ENCODE measurements at places on chromosomes 5 and 9.

DNA sequence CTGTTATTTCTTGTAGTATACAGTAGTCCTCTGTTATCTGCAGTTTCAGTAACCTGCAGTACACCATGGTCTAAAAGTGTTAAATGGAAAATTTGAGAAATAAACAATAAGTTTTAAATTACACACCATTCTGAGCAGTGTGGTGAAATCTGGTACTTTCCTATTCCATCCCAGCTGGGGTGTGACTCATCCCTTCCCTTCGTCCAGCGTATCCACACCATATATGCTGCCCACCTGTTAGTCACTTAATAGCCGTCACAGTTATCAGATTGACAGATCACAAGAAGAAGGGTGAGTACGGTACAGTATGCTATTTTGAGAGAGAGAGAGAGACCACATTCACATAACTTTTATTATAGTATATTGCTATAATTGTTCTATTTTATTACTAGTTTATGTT, 28.9 kb downstream of the FAM151B start:
- no peak for DNase-seq

GRCh38 chr5:142717582-142718215, 31.8 kb upstream of the FGF1 start:
- DNase-seq = no peak

- DNase-seq = no peak
These were observed 329.4 kb downstream of the ELAVL2 start for GRCh38 chr9:23496489-23497136.

GRCh38 chr5:58497921-58498320, 6.7 kb downstream of the GAPT start:
- no peak for DNase-seq

DNA sequence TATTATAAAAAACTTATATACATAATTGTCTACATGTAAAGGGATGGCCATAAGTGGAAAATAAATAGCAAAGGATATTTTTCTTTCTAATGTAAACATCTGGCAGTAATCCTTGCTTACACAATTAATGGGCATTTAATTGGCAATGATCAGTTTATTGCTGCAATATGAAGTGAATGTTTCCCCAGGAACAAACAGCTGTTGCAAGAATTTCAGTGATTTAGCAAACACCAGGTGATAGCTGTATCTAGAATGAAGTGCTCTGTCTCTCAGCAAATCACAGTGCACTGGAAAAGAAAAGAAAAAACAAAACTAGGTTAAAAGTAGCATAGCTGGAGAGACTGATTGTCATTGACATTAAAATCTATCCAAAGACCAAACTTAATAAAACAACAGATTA, 594.5 kb upstream of the ARRDC3 start:
- DNase-seq = no peak

DNA sequence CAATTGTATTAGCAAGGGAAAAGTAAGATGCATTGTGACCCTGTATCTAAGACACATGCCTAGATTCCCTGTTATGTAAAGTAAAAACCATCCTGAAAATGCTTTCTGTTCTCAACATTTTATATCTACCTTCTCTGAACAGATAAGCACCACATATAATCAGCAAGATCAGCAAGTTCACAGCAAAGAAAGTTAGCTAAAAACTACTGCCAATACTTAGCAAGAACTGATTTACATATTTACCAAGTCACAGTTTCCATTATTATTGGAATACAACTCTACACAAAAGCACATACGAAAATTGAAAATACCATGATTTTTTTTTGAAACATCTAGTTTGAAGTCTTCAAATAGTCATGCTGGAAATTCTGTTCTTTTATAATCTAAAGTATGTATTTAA, 1118.1 kb downstream of the TAF11L14 start:
- no peak for DNase-seq

DNA sequence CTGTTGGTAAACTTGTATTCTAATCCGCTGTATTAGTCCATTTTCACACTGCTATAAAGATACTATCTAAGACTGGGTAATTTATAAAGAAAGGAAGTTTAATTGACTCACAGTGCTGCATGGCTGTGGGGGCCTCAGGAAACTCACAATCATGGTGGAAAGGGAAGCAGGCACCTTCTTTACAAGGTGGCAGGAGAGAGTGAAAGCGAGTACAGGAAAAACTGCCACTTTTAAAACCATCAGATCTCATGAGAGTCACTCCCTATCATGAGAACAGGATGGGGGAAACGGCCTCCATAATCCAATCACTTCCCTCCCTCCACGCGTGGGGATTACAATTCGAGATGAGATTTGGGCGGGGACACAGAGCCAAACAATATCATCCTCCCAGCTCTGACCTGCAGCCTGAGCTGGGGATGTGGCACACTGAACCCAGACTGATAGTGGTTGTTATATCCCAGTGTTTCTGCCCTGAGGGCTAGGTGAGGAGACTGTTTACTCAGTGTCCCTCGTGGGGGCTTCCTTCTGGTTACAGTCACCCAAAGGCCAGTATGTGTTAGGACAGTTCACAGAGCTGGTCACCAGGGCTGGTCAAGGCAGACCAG, 488.3 kb downstream of the KDM4C start:
- no peak for DNase-seq

DNA sequence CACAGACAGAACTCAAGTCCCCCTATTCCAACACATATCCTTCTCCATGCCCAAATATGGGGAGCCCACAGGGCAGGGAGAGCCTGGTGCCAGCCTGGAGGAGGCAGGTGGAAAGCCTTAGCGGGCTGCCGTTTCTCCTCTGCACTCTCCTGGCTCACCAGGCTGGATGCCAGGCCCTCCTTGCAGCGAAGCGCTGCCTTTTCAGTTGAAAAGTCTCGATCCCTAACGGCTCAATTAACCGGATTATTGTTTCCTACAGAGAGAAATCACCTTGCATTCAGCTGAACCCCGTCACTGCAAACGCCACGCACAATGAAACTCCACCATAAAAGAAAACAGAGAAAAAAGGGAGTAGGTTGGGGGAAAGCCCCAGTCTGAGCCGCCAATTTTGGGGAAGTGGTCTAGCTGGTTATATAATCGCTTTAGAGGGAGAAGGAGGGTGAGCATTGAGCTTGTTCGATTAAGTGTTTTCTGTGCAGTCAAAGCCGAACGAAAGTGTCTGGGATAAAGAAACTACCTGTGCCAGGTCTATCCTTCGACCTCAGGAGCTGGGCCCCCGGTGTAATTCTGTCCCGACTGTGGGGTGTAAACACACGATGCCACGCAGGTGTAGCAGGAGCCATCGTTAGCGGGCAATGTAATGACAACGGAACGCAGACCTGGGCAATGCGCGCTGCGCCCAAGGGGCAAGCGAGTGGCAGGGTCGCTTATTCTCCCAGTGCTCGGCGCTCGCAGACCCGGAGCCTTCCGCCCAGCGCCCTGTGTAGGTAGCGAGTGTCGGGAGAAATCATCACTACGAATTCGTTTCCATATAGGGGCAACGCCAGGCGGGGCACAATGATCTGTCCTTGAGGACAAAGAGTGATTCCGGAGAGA, 3.8 kb downstream of the BARHL1 start:
- no peak for DNase-seq

DNA sequence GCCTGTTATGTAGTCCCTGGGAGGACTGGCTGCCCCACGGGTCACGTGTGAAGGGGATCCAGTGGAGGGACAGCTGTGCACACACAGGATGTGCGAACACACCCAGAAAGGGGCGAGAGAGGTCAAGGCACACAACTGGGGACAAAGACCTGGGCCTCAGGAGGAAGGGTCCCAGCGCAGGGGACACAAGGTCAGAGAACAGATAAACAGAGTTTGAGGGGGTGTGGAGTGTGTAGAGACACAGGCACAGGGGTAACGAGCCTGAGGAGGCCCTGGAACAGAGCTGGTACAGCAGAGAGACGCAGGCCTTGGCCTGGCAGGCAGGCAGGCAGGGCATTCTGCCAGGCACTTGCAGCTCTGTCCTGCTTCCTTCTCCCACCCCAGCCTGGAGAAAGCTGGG, 14.8 kb upstream of the PSMD5 start:
- DNase-seq = no peak

Data from activated CD8-positive, alpha-beta memory T cell treated with anti-CD3 and anti-CD28 coated beads for 1 hour (primary cell).